ENCODE measurements at places on chromosomes 5 and 9.

DNA sequence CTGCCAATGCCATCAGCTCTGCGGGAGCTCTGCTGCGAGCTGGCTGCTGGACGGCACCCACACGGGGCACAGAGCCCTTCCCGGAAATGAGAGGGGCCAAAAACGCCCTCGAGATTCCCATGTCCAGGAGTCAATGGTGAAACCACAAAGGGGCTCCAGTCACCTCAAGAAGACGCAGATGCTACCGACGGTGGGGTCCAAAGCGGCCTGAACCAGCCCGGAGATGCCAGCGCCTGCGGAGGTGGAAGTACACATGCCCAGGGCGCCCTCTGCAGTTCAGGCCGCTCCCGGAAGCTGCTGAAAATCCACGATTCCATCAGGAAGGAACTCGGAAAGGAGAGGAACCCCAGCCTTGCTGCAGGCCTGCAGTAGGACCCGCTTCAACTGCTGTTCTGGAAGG is 82.4 kb upstream of the SELENOP start:
- no peak for DNase-seq

DNA sequence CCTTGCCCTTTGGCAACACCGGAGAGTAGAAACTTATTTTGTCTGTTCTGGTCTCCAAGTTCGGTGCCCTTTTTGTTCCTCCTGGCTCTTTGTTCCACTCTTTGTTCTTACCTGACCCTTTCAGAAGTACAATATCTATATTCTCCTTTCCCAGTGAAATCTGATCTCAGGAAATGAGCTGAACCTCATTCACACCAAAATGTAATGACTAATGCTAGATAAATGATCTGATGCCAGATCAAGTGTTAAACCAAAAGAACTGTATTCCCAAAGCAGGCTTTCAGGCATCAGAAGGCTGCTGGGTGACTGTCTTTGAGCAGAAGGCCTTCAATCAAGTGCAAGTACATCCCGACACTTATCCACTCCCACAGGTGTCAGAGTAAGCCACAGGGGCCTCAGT is 156.4 kb downstream of the SPOCK1 start:
- no peak for DNase-seq

- no peak for DNase-seq
Observed at GRCh38 chr9:115167175-115167574, 49.2 kb upstream of the TNC start.

- no peak for DNase-seq
Observed at GRCh38 chr9:16869131-16869881, 1.2 kb downstream of the BNC2 start.

GRCh38 chr5:35833224-35833623 is 23.5 kb upstream of the IL7R start:
- no peak for DNase-seq

DNA sequence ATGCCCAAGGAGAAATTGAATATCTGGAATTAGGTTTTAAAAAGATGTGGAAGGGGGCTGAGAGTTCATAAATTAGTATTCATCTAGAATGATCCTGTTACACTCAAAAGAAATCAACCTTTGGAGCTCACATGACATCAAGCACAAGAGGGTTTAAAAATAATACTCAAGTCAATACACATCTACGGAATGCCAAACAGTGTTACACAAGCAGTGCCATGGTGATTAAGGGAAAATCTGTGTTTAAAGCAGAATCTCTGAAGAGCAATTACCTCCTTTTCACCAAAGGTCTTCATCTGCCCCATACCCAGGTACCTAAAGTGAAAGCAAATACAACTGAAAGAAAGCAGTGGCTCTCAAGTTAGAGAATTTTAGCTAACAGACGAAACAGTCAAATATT is 261.6 kb downstream of the NFIB start:
- DNase-seq = no peak

GRCh38 chr9:96720435-96720834 is 57.5 kb downstream of the ZNF510 start:
- DNase-seq = no peak

DNA sequence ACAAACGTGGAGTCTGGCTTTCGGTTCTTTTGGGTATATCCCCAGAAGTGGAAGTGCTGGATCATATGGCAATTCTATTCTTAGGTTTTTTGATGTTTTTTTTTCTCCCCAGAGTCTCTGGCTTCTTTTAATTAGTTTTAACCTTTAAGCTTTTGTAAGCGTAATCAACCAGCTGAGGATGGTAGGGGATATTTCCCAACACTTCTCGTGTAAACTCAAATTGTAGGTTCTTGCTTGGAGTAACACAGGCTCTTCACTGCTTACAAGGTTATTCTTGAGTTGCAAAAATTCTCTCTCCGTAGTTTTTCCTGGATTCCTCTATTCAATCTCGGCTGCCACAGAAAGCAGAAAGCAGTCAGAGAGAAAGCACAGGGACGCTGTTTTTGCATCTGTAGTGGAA is 11.9 kb downstream of the LAMC3 start:
- DNase-seq = no peak

DNA sequence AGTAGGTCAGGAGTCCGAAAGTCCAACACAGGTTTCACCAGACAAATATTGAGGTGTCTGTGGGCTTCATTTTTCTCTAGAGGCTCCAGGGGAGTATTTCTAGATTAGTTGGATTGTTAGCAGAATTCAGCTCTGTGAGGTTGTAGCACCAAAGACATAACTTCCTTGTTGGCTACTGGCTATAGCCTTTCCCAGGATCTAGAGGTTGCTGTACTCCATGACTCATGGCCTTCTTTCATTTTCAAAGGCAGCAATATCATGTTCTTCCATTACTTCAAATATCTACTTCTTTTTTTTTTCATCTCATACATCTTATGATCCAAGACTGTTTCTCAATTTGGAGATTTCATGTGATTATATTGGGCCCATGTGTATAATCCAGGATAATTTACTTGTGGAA is 404.0 kb upstream of the FAM174A start:
- no peak for DNase-seq

- no peak for DNase-seq
Observed at GRCh38 chr5:139740992-139741672, 54.5 kb upstream of the PSD2 start.

DNA sequence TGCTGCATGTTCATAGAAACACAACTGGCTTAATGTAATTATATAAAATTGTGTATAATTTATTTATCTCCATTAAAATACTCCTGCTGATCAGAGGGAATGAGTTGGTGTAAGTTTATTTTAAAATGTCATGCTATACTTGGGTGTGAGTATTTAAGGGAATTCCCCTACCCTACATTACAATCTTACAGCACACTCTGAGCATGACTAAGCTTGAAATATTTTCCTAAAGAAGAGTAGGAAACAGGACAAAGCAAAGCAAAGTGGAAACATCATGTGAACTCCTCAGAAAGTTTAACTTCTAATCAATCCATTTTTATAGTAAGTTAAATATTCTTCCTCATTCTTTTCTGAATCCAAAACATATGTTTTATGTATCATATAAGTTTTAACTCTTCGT is 1271.3 kb downstream of the EFNA5 start:
- no peak for DNase-seq

DNA sequence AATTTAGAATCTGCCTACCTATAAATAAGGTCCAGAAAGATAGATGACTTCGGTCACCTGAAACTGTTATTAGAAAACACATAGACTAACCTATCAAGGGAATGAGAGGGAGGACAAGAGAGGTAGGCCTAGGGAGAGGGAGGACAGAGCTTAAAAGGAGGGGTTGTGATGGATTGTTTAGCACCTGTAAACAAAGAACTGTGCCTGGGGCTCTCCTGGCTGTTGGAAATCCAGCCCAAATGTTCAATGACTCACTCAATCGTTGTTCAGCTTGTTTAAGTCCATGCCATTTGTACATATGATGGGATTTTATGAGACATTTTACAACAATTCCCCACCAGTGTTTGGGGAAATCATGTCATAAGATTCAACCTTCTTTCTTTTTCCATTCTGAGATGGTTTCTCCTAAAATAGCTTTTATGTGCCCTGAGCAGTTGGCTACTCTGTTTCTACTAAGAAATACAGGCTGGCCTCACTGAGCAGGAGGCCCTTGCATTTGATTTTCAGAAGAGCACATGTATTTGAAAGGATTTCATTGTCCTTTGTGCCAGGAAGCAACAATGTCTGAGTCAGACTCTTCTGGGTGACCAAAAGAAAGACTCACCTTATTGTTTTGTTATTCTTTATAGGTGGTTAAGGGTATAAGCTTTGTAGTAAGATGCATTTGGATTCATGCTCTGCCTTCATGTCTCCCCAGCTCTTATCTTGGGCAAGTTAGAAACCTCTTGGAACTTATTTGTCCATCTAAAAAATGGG is 48.2 kb upstream of the GPR151 start:
- no peak for DNase-seq

GRCh38 chr9:82273121-82273520 is 284.5 kb downstream of the SPATA31D1 start:
- DNase-seq = no peak

DNA sequence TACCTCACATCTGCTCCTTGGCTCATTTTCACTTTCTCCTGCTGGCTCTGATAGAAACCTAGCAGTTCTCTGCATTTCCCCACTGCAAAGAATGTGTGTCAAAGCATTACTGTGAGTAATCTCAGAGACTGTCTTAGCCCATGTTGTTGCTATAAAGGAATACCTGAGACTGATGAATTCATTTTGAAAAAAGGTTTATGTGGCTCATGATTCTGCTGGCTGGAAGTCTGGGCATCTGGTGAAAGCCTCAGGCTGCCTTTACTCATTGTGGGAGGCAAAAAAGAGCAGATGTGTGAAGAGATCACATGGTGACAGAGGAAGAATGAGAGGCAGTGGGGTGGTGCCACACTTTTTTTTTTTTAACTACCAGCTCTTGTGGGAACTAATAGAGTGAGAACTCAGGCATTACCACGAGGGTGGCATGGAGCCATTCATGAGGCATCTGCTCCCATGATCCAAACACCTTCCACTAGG is 191.6 kb upstream of the CTNND2 start:
- DNase-seq = no peak

- no peak for DNase-seq
Observed at GRCh38 chr5:105392122-105392709, 1829.6 kb upstream of the NUDT12 start.

DNA sequence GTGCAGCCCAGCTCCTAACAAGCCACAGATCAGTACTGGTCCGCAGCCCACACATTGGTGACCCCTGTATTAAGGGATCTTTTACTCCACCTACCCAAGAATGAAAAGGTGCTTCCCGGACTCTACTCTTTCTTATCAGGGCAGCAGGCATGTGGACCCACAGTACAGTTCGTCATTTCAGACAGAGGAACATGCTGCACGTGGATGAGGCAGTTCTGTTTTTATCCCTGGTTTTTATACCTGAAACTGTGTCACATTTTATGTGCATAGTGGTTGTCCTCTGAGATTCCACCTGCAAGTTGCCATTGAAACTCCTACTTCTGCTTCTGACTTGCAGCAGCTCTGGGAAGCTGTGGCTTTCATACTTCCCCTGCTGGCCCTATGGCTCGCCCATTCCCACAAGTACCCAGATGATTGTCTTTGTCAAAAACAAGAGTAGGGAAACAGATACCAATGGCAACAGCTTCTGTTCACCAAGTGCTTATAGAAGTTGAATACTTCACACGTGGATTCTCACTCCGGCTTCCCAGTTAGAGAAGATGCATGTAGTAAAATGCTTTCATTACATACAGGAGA is 208.0 kb downstream of the TRIO start:
- no peak for DNase-seq

DNA sequence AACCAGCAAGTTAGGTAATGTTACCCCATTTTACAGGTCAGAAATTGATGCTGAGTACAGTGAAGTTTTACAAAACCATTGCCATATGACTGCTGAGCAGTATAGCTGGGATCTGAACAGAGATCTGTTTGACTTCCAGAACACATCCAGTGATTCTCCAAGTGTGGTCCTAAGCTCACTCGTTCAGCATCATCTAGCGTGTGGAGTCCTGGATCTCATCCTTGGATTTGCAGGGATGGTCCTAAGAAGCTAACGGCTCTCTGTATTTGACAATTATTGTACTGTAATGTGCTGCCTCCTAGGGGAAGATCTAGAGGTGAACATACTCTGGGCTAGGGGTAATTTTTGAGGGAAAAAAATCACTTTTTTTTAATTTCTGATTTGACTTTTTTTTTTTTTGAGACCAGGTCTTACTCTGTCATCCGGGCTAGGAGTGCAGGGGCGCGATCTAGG is 1.4 kb downstream of the SLC26A2 start:
- no peak for DNase-seq

- no peak for DNase-seq
Observed at GRCh38 chr5:107564931-107565372, 105.8 kb downstream of the EFNA5 start.

DNA sequence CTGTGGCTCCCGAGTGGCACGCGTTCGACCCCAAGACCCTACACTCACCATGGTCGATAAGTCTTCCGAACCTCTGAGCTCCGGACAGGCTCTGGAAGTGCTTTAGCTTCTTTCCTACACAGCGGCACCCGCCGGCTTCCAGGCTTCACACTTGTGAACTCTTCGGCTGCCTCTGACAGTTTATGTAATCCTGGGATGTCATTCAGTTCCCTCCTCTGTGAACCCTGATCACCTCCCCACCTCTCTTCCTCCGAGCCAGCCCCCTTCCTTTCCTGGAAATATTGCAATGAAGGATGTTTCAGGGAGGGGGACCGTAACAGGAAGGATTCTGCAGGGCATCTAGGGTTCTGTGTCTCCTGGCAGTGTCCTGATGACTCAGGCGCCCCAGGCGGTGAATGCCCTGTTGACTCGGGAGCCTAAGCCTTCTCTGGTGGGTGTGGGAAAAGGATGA is at the start of gene CD14:
CD14 (minus strand) TSS at position 155 of the 451 bp plus-strand sequence; CDS start at position 51, 104 bp downstream.
- no peak for DNase-seq

GRCh38 chr5:39750661-39751060 is 325.9 kb upstream of the DAB2 start:
- DNase-seq = no peak

- no peak for DNase-seq
Observed at GRCh38 chr5:142617416-142618129, 68.3 kb downstream of the FGF1 start.

DNA sequence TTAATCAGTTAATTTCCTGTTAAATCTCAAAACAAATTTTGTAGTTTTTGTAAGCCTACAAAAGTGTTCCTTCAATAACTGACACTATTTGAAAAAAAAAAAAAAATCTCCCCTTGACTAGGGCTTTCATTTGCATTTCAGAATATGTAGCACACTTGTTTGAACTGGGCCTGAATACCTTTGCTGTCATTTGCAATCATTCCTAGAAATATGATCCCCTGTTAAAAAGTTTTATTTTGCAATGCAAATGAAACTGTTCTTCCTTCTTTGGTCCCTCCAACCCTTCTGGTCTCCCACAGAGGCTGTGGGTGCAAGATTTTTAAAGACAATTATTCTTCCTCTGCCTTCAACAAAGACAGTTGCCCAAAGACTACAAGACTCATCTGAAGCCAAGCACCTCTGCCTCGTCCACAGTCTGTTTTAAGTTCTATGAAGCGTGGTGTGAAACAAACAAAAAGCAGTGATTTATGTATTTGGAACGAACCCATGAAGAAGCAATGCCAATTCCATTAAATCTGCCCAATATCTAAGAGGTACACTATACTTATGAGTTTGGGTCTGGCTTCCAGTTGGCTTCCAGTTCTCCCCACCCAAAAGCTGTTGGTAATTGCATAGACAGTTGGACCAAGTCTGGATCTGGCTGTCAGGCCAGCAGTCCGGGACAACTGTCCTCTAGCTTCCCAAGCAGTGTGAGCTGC is 66.1 kb downstream of the CFAP90 start:
- DNase-seq = no peak
